ENCODE measurements at places on chromosomes 12 and 14.
A peak's percentile ranks its signal among the peaks of the same experiment; 100 is the strongest.

GRCh38 chr12:104463368-104463767 lies 6.6 kb downstream of the CHST11 start:
- no peak for DNase-seq

DNA sequence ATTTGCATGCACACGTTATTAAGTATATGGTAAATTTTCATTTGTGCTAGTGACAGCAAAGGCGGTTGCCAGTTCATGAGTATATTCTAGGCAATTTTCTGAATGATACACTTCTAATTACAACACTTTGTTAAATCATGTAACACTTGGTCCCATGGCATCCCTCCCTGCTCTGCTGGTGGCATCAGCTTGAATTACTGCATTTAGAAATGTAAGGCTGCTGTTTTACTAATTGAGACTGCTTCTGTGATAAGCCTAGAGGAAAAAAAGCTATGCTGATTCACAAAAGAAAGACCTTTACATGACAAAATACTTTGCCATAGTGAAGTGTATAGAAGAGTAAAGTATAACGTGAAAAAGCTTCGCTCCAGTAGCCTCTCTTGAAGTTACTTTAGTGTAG lies 636.1 kb downstream of the KCNH5 start:
- DNase-seq, result peak; percentile 24

DNA sequence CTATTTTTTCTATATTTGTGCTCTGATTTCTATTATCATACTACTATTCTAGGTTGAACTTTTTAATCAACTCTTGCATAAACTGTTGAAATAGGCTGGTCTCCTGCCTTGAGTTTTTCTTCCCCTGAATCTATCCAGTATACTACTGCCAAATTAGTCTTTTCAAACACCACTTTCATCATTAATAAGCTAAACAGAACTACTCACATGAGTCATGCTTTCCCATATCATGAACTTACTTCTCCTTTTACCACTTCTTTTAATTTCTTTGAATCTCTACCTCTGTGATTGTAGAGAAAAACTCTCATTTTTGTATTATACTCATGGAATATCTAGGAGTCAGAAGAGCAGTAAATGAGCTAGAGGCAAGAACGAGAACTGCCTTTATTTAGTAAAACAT lies 340.3 kb upstream of the PDE3A start:
- no peak for DNase-seq

- DNase-seq, result no peak
Measured at GRCh38 chr12:81987371-81987770, 228.2 kb upstream of the PPFIA2 start.

GRCh38 chr14:72513965-72514659 lies 379.8 kb downstream of the DPF3 start:
- DNase-seq, result peak; percentile 77

- peak; percentile 14 for DNase-seq
Measured at GRCh38 chr14:23624830-23625404, 11.2 kb upstream of the DHRS2 start.

DNA sequence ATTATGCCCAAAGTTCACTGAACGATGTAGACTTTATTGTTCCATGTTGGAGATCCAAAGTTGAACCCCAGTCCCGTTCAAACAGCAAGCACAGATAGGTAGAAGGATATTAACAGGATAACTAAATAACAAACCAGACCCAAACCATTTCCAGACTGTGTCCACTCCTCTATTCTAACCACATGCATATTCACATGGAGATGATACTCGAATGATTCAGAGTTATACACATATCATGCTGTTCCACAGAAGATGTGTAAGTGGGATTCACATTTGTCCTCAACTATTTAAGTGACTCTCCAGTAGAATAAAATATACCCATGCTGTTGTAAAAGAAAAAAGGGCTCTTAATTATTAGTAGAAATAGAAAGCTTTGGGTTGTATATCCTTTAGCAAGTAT lies 185.9 kb downstream of the ITPR2 start:
- no peak for DNase-seq

- no peak for DNase-seq
Measured at GRCh38 chr12:45216983-45217485, 1.1 kb downstream of the ANO6 start.

- no peak for DNase-seq
Measured at GRCh38 chr14:41899416-41899815, 292.7 kb downstream of the LRFN5 start.

All from GM23338 (cell line).